ENCODE measurements at places on chromosomes 4 and X.

DNA sequence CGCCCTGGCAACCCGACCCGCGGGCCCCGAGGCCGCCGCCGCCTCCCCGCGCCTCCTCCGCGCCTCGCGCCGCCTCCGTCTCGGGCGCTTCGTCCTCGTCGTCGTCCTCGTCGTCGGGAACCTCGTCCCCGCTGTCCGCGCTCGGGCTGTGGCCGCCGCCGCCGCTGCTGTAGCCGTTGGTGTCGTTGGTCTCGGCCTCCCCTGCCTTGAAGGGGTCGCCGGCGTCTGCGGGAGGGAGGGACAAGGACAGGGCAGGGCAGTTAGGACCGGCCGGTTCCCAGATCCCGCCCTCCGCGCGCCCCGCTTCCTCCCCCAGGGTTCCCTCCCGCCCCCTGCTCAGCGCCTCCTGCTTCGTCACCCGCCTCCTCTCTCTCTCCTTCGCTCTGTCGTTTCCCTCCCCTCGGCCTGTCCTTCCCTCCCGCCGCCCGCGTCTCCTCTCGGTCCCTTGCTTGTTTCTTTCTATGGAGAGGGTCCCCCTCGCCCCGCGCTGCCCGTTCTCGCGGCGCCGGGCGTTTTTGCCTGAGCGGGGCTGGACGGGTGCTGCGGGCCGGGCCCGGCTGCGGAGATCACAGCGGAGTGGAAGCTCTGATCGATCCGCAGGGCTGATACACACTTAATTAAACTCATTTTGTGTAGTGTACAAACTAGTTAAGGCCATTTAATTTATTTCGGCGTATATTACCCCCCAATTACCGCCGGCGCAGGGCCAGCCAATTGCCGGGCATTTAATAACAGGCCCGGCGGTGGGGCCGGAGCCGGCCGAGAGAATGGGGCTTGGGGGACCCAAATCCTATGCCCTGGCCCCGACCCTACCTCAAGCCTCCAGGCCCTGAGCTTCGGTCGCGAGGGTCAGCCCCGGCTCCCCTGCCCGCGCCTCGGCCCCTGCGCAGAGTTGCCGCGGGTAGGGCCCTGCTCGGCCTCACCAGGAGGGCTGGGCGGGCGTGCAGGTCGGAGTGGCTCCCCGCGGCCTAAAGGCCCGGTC, 2.4 kb downstream of the NKX1-1 start:
- DNase-seq: peak; percentile 66

GRCh38 chrX:127552571-127552970, 499.6 kb downstream of the ACTRT1 start:
- DNase-seq: no peak

GRCh38 chrX:120274958-120275357, 24.3 kb downstream of the ZBTB33 start:
- DNase-seq: no peak

GRCh38 chr4:153535772-153536513, 69.8 kb downstream of the TMEM131L start:
- no peak for DNase-seq

- peak; percentile 76 for DNase-seq
These were observed 132.2 kb downstream of the AFAP1 start for GRCh38 chr4:7807351-7807921.

GRCh38 chrX:116628464-116628863, 165.7 kb upstream of the CT83 start:
- DNase-seq: no peak

- no peak for DNase-seq
These were observed 432.0 kb downstream of the GLUD2 start for GRCh38 chrX:121479406-121479805.

DNA sequence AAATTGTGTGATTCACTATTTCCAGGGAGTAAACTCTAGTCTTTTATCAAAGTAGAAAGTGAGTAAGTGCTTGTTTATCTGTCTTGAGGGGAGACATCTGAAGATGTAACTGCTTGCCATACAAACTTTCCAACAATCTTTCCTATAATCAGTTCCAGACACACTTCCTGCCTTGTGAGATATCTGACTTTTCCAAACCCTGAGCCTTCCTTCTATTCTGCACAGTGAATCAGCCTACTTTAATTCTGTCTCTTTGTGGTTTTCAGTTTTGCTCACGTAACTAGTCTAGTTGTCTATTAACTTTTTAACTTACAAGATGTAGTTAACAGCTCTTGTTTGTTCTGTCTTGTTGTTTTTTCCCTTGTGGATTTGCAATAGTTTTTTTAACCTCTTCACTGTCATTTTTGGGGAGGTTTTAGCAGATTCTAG, 947.8 kb downstream of the C4orf33 start:
- no peak for DNase-seq

DNA sequence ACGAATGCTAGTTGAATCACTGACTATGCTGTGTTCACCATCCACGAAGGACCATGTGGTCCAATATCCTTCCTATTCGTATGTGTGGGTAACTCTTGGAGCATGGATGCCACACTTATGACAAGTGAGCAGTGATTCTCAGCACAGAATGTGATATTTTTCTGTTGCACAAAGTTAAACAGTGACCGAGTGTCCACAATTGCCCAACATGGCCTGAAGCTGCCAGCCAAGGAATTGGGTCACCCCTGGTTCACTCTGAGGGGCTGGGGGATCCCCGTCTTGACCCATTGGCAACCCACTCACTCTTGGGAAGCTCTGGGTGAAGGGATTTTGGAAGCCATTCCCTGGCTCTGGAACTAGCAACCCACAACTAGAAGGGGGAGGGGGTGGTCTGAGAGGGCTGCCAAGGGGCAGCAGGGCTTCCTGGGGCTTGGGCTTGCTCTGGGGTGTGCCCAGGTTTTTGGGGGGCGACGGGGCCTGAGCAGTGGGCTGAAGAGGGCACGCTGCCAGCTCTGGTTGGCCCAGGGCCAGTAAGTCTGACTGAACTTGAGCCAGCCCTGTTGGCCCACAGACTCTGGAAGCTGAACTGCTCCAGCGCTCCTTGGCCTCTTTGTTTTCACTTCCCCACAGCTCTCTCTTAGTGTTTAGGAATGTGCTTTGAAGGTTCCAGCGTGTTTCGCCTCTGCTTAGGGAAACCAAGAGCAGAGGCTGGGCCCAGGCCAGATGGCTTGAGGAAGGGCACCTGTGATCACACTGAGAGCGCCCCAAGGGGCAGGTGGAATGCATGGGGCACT, 43.1 kb upstream of the BCOR start:
- no peak for DNase-seq

DNA sequence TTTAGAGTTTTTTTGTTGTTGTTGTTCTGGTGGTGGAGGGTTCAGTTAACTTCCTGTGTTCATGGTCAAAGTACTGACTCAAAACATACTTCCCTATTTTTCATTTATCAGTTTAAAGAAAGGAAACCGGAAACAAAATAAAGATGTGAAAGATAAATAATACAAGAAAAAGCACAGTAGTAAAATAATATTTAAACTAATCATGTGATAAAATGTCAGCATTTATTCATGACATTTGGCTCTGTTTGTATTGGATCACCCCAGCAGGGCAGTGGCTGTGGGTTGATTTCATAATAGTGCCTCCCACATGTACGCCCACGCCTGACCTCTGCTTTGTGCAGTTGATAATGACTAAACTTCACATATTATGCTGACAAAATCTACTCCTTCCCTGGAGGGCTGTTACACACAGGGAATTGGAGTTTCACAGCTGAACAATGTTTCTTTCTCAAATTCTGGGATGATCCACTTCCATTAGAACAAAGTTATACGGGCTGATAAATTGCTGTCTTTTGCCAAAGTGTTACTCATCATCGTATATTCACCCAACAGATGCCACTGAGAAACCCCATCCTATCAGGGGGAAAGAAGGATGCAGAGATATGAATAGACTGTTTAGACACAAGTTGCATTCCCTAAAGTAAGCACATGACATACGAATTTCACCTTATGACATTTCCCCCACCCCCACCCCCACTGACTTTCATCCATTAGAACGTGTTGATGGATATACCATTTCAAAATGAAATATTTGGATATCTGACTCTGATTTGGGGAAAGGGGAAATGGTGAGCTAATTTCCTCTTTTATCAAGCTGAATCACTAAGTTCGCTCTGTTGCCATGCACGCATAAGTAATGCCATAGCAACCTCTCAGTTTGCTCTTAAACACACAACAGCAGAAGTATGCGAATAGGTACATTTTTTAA, 48.3 kb downstream of the AMELX start:
- DNase-seq: no peak

Data from cardiac septum (tissue), 1 donor.